ENCODE measurements at places on chromosomes 3 and 15.

- no peak for DNase-seq
These were observed 191.1 kb downstream of the GREM1 start for GRCh38 chr15:32908872-32909271.

DNA sequence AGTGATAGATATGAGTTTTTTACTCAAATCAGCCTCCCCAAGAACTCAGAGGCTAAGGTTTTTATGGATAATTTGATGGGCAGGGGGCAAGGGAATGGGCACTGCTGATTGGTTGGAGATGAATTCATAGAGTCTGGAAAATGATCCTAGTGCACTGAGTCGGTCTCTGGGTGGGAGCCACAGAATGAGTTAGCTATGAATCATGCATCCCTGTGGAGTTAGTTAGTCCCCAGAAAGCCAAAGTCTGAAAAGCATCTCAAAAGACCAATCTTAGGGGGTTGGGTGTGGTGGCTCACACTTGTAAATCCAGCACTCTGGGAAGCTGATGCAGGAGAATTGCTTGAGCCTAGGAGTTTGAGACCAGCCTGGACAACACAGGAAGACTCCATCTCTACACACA is 516.1 kb downstream of the AGBL1 start:
- no peak for DNase-seq

DNA sequence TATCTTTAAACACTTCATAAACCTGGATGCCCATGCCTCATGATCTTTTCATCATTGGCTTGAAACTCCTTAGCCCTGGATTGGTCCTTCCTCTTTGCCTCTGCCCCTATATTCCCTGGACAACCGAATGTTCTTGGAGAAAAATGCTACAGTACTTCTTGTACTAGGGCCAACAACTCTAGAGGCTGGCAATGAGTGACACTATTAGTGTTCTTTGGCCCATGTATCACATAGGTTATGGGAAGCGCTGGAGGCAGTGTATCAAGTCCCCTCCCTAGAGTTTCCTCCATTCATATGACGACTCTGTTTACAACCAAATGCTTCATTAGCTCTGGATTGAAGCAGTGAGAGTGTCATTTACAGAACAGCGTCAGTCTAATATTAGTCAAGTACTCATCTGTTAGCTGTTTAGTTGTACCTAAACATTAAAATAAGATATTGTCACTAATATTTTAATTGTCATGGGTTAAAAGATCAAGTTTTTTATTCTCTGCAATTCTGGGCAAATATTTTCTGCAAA is 66.4 kb upstream of the MYO5C start:
- no peak for DNase-seq

DNA sequence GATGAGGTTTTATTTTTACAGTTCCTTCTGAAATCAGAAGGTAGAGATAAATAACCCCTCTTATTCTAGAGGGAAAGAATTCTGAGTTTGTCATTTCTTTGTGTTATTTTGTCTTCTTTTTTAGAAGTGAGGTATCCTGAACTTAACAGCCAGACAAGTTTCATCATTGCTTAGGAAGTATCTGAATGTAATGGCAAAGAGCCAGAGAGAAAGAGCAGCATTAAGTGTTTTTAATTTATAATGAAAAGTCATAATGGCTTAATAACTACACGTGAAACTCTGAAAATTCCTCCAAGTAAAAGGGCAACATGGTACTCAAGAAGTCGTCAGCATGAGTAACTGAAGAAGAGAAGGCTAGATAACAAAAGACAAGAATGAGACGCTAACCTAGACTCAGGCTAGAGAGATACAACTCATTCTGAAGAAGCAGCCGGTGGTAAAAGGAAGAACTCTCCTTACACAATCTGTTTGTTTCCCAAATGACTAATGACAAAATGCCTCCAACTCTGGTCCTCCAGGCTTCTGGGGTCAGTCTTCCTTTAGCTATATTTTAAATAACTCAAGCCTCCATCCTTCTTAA is 116.2 kb upstream of the NECTIN3 start:
- DNase-seq = no peak

- DNase-seq = peak; percentile 53
These were observed 13.5 kb downstream of the UBAP1L start for GRCh38 chr15:65101411-65101890.

DNA sequence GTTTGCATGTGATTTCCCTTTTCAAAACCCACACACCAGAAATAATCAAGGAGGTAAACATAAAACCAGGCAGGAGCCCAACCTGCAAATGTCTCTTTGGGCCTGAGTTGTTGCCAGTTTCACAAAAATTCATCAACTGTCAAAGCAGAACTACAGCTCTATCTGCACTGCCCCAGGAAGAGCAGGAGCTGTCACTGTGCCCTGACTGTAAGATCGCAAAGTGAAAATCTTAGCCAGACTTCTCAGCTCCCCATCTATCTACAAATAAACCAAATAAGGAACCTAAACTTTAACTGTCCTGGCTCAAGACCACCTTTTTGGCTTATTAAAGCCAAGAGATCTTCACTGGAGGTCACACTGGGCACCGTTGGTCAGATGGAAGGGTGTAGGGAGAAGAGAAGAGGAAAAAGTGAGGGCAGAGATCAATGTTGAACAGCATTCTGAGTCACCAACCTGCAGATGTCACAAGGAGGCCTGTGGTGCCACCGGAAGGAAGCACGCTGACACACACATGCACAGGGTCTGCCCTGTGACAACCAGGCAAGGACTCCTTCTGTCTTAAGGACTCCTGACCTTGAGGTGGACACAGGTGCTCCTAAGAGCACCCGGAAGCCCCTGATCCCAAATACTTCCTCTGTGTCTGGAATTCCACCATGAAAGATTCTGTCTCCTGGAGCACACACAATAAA is 58.7 kb downstream of the RPN1 start:
- DNase-seq = no peak

DNA sequence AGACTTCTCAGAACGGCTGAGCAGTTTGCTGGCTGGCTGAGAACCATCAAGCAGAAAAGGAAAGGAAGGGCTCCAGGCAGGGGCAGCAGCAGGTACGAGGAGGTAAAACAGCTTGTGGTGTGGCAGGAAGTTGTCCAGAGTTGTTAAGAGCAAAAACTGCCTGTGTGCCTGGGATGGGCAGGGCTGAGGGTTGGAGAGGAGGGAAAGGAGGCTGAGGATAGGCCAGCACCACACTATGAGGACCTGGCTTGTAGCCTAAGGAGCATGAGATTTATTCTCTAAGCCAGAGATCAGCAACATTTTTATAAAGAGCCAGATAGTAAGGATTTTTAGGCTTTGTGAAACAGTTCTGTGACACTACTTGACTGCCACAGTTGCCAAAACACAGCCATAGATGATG is 8.0 kb downstream of the IGSF10 start:
- no peak for DNase-seq

- DNase-seq = no peak
These were observed 71.5 kb downstream of the CERS3 start for GRCh38 chr15:100457201-100457600.

GRCh38 chr3:47908744-47909143 is 105.8 kb downstream of the DHX30 start:
- DNase-seq = no peak

DNA sequence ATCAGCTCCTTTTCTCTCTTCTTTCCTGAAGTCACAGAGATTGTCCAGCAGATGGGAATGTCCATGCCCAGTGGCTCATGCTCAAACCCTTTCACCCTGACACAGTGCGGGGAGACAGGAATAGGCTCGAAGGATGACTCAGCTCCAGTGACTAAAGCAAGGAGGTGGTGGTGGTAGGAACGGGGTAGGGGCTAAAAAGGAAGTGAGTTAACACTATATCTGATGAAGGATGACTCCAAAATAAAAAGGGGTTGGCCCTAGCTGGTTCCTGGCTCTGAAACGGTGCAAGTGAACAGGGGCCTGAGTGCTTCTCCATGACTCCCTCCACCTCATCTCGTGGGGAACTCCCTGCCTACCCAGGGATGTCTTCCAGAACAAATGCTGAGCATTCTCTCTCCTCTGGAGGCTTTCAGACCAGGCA is 167.4 kb upstream of the LPP start:
- peak; percentile 28 for DNase-seq

GRCh38 chr3:25665315-25666280 is 891 bp upstream of the TOP2B start:
- DNase-seq = no peak

DNA sequence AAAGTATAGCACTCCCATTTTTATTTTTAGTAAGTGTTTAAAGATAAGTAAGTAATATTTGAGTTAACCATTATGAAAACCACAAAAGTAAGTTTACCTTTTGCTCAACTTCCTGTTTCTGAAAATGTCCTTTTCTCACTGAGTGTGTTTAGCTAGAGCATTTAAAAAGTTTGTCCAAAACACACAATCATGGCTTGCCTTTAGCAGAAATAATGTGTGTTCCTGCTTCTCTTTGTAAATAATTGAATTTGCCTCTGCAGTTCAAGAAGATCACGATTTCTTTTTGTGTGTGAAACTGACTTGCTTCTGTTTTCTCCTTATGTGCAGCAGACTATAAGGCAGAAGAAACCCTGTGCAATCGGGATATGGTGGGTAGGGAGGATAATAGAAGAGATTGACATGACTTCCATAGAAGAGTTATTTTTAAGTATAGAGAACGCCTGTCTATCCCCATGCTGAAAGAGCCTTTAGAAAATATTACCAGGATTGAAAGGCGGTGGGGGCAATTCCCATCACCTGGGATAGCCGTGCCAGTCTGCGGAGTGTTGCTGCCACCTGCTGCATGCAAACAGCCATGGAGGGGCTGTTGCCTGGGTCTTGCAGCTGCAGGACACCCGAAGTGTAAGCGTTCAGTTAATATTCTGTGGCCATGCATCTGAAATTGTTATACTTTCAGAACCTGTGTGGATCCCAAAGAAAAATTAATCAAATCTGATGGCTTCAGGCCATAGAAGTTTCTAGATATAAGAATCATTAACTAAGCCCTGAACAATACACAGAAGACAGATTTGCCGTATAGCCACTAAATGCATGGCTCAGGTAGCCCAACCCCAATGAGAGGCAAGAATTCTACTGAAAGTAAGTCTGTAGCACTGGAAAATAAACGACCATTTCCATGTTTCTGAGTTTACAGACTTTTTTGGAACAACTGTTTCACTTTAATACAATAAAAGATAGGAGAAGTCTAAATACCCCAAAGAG is 2.4 kb upstream of the CD96 start:
- DNase-seq = peak; percentile 41

- peak; percentile 44 for DNase-seq
These were observed 112.1 kb upstream of the ICE2 start for GRCh38 chr15:60590935-60591495.

All from stimulated activated CD4-positive, alpha-beta T cell treated with anti-CD3 and anti-CD28 coated beads, Interleukin-4, amount 100 ng/mL, for 48 hours (primary cell).